ENCODE measurements at places on chromosomes 5 and 9.

DNA sequence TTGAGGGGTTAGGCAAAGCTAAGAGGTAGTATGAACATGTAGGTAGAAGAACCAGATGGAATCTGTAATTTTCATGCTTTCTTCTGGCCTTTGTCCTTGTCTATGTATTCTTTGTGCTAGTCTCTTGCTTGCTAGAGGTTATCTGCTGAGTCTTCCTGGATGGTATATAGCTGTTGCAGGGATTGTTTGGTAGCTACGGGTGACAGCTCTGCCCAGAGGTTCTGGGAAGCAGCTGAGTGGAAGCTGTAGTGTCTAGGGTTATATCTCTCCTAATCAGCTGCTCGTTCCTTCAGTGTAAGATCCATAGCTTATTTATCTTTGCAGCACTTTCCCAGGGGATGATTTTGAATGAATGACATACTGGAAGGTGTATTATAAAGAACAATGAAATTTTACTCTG lies 100.3 kb downstream of the ATG10 start:
- no peak for DNase-seq

GRCh38 chr9:95447660-95448420 lies 68.9 kb downstream of the PTCH1 start:
- DNase-seq: no peak

GRCh38 chr9:26228273-26228672 lies 550.0 kb upstream of the TUSC1 start:
- no peak for DNase-seq

DNA sequence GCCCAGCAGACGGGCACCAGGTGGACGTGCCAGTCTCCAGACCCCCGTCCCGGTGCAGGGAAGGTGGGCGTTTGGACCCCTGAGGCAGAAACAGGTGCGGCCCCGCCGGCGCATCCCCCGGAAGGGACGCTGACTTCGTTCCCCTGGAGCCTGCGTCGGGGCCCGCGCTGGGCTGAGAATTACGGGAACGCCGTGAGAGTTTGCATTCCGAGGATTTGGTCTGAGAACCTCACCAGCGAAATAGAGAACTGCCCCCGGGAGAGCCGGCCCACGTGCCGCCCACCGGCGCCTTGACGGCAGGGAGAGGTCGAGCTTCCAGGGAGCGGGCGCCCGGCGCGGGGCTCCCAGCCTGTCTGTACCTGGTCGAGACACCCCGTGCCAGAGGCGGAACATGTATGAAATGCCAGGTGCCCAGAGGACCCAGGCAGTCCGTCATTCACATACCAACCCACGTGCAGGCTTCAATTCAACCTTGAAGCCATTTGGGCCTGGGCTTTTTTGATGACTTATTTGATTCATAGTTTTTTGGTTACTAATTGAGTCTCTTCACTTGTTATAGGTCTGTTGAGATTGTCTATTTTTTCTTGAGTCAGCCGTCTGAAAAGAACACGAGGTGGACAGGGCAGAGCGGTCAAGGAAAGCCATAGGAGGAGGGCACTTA lies 877 bp upstream of the CAMSAP1 start:
- DNase-seq: no peak

DNA sequence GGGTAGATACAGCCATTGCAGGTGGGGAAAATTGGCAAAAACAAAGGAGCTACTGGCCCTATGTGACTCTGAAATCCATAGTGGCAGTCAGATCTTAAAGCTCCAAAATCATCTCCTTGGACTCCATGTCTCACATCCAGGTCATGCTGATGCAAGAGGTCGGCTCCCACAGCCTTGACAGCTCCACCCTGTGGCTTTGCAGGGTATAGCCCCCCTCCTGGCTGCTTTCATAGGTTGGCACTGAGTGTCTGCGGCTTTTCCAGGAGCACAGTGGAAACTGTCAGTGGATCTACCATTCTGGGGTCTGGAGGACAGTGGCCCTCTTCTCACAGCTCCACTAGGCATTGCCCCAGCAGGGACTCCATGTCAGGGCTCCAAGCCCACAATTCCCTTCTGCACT lies 1190.1 kb downstream of the CDH12 start:
- no peak for DNase-seq

DNA sequence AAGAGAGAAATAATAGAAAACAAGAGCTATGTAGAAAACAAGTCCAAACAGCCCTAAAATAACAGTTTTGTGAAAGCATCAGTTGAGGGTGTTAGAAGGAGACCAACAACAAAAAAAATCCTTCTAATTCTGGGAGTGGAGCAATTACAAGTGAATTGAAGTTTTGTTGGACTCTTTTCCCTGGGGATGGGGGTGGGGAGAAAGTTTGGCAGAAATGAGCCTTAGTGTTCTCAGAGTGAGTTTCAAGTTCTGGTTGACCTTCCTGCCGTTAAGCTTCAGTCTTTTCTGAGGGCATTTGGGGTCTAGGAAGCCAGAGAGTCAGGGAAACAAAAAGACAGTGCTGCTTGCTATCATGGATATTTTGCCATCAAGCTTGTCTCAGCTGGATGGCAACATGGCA lies 106.3 kb upstream of the TRIM32 start:
- no peak for DNase-seq

GRCh38 chr5:21152611-21153010 lies 1164.6 kb upstream of the CDH18 start:
- no peak for DNase-seq

GRCh38 chr5:112025757-112026156 lies 268.8 kb upstream of the NREP start:
- DNase-seq: no peak

DNA sequence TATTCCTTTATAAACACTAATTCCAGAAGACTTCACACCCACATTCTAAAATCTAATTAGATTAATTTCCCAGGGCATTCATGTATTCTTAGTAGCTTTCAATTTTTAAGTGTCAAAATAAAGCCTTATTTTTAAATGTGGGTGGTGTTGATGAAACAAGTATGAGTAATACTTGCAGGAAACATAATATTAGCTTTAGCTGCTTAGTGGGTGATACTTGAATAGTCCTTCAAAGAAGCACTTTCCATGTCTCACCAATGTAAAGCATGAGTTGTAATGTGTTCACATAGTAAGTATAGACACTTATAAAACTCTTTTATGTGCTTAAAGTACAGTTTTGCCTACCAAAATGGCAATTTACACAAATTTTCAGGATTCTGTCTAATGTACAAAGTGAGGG lies 6.9 kb downstream of the FNBP1 start:
- peak; percentile 65 for DNase-seq

DNA sequence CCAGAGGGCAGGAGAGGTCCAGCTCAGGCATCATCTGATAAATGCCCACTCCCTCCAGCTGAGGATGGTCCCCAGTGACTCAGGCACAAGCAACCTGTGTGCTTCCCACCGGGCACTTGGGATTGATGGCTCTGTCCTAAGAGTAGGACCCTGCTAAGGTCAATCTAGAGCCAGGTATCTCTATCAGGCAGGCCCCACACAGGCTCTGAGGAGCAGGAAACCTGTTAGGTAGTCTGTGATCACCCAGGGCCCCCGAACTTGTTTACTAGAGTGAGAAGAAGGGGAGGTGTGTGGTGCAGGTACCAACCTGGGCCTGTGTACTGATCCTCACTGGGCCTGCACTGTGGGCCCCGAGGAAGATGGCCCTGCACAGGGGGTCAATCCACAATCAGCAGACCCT lies 119.6 kb upstream of the FSTL4 start:
- DNase-seq: no peak

DNA sequence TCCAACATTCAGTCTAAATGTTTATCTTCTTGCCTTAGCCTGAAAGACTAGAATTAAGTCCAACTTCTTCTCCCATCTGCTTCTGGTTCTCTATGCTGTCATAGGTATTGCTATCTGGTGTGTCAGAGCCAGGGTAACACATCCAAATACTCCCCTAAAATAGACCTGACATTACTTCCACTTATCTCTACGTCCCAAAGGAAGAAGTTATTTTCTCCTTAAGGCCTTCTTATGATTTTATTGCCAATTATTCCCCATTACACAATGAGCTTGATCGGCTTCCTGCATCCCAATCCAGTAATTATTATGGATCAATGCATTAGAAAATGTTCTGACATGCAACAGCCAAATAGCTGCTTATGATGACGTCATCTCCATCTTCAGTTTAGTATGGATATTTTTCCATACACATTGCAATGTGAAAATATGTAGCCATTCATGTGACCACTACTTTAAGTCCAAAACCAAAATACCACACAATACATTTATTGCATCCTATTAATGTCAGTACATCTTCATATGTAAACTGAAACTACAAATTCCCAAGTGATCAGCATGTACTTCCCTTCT lies 555.5 kb downstream of the MAT2B start:
- DNase-seq: no peak

DNA sequence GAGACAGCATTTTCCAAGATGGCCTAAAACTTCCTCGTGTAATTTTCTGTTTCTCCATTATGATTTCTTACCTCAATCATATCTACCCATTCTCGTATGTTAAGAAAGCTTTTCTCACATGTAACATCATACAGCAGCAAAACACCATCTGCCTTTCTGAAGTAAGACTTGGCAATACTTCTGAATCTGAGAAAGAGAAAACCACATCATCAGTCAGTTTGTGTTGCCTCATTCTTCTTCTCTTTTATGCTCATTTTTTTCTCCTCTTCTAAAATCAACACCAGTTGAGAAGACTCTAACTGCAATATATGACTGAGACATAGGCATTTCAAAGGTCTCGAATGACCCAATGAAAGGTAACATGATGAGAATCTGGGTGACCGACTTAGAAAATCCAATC lies 66.0 kb downstream of the RASEF start:
- DNase-seq: no peak

DNA sequence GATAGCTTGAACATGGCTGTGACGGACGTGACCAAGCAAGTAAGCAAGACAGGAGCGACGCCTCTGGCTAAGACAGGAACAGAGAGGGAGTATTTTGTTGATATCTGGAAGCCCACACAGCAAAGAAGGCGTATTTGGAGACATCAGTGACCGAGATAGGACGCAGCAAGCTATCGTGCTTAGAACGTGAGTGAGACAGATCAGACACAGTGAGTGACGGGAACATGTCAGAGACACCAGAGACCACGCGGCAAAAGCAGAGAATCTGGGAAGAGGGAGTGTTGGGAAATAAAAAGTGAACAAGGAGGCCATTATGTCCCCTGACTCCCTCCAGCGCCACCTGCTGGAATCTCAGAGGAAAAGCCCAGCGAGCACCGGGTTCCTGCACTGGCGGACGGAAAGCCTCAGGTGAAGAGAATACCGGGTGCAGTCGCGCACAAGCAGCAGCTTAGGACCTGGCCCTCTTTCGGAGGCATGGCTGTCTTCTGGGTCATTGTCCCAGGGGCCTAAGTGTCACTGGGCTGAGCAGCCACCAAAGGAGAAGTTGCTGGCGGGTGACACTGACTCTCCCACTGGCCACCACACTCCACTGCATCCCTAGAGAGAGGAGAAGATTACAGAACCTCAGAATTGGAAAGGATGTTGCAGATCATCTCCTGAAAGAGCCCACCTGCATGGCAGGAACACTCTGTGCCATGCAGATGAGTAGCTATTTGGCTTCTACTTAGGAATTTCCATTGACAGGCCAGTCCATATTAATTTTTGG lies 99.1 kb downstream of the FBXO38 start:
- peak; percentile 29 for DNase-seq

- no peak for DNase-seq
Measured at GRCh38 chr5:110785356-110785755, 46.5 kb downstream of the SLC25A46 start.

GRCh38 chr5:146852089-146852488 lies 26.5 kb downstream of the PPP2R2B start:
- DNase-seq: no peak

DNA sequence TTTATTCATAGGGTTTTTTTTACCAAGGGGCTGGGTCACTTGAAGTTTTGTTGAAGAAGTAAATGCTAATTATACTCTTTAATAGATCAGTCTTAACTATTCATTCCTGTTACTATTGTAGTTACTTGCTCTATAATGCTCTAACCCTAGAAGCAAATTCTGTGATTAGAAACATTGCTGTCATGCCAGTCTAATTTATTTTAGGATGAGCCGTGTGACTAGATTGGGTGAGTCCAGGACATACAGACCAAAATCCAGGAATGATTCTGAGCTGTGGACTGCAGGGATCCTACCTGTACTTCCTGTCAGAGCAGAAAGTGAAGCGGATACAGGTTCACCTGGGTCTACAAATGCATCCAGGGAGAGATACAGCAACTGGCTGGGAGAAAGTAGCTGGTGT lies 757 bp upstream of the CCDC192 start:
- no peak for DNase-seq

DNA sequence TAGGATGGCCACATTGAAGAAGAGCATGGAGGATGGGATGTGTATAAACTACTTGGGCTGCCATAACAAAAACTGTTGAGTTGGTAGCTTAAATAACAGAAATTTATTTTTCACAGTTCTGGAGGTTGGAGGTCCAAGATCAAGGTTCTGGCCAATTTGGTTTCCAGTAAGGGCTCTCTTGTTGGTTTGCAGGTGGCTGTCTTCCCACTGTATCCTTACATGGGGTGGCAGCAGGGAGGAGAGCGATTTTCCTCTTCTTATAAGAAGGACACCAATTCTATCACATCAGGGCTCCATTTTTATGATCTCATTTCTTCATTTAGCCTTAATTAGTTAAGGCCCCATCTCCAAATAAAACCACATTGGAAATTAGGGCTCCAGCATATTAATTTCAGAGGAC lies 465.7 kb downstream of the GADD45G start:
- DNase-seq: no peak

DNA sequence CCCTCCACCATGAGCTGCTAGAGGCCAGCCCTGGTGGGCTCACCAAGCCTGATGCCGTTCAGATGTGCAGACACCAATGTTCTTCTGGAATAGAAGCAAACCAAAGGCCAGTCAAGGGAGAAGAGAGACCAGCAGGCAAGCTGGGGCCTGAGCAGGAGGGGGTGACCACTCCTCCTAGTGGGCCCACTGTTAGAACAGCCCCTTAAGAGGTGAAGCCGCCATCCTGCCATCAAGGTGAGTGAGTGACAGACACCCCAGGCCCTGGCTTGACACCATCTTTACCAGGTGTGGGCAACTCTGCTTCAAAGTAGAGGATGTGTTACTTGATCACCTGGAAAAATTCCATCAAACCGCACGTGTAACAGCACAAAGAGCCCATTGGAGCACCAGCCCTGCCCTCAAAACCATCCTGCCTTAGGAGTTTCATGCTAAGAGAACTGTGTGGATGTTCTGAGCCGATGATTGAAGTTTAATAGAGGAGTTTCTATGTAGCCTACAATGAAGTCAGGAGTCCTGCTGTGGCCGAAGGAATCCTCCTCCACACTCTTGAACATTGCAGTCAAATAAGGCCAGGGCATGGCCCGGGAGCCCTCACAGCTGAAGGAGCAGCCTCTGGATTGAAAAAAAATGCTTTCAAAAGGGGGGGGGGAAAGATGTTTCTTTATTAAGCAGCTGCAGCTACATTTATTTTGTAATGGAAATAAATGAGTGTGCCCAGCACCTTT lies 20.8 kb downstream of the AMBP start:
- DNase-seq: no peak

- DNase-seq: no peak
Measured at GRCh38 chr5:127957701-127958239, 125.8 kb upstream of the SLC12A2 start.

GRCh38 chr9:27537027-27537435 lies 7.4 kb upstream of the MOB3B start:
- no peak for DNase-seq

GRCh38 chr9:124019771-124020519 lies 8.4 kb downstream of the LHX2 start:
- no peak for DNase-seq

GRCh38 chr5:92605591-92605990 lies 975.4 kb downstream of the NR2F1-AS1 start:
- no peak for DNase-seq

- DNase-seq: no peak
Measured at GRCh38 chr5:94808497-94808896, 190.0 kb downstream of the SLF1 start.

GRCh38 chr9:36808251-36808650 lies 225.8 kb downstream of the PAX5 start:
- no peak for DNase-seq

- no peak for DNase-seq
Measured at GRCh38 chr9:130451509-130452388, 7.0 kb downstream of the ASS1 start.

Data from inflammatory macrophage treated with lipopolysaccharide for 1 hour (primary cell).